NCI-H2107 (cell line): ENCODE measurements at places on chromosomes 16 and 17.

GRCh38 chr16:85491798-85492294 is 121.3 kb upstream of the GSE1 start:
- no peak for DNase-seq

DNA sequence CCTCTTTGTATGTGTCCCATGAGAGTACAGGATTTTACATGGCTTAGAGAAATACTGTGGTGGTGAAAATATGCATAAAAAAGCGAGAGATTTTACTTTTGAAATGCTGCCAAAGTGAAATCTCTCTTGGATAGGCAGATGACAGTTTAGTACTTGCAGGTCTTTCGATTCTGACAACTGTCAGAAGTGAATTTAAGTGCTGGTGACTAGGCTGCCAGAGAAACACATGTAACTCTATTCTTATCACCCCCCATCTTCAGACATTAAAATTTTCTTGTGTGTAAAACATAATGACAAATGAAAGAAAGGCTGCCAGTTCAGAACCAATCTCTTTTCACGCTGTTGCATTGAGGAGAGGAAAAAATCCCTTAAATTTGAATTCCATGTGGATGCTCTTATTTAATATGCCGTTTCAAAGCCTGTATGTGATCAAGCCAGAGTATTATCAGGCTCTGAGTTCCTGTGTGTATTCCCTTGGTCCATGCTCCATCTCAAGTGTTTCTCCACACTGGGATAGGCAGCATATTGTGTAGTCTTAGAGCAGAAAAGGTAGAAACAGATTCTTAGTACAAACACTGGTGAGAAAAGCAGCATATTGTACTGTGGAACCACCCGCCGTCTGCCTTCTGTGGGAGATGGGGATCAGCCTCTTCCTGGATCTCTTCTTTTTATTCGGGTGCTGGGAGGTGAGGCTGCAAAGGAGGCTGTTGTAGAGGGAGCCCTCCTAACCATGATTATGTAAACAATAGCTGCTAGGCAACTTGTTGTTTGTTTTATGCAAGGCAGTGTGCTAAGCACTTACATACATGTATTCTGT is 291.3 kb downstream of the WWOX start:
- DNase-seq = no peak

GRCh38 chr17:31095236-31096105 is 694 bp downstream of the NF1 start:
- no peak for DNase-seq

DNA sequence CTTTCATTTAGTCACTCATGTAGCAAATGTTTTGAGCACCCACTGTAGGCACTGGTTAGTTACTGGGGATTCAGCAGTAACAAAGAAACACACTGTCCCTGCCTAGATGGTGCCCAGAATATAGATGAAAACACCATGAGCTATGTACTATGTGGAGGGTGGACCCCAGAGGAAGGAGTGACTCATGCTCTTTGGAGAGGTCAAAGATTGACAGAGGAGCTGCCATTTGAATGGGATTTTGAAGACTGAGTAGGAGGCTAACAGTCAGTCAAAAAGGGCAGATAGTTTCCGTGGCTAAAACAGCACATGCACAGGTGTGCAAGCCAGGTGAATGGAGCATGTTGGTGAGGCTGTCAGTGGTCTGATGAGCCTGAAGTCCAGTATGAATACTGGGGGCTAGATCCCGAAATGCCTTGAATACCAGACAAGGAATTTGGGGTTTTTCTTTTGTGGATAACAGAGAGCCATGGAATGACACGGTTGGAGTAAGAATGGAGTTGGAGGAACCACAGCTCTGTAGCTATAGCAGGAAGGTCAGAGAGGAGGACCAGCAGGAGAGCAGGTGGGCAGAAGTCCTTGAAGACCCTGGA is 6.1 kb downstream of the IL21R start:
- DNase-seq = no peak

DNA sequence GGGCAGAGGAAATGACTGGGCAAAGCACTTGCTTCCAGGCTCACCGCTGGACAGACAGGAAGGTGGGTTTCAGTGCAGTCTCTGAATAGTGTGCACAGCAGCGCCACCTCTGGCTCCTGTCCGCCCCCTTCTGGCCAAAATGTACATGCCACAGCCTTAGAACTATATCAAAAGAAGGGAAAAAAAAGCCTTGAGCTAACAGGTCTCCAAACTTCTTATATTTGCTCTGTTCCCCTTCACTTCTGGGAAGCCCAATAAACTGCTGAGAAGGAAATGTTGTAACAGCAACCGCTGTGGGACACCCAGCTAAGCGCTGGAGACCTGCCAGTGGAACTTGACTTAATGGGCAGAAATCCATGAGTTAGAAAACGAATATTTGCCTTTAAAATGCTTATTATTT is 17.5 kb downstream of the COG7 start:
- no peak for DNase-seq

- no peak for DNase-seq
Measured at GRCh38 chr16:74079232-74079586, 217.4 kb upstream of the PSMD7 start.

- no peak for DNase-seq
Measured at GRCh38 chr16:68470461-68471150, 22.3 kb upstream of the SMPD3 start.

- DNase-seq = no peak
Measured at GRCh38 chr17:39750131-39751015, 12.6 kb downstream of the GRB7 start.

DNA sequence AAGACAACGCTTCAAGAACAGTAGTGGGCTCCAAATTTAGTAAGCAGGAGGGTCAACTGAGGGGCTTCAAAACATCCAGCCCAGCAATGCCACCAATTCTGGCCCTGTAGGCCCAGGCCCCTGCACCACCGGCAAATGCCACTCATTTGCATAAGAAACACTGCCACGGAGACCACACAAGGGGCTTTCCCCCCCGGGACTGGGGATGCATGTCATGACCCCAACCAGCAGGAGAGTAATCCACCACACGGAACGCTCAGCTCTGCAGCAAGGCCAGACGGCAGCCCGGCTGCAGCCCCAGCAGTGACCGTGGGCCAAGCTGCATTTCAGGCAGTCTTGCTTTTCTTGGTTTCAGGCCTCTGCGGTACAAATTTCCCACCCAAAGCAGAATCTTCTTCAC is 14.1 kb downstream of the TMEM11 start:
- DNase-seq = no peak

GRCh38 chr17:66379544-66379943 is 77.1 kb downstream of the PRKCA start:
- DNase-seq = no peak

DNA sequence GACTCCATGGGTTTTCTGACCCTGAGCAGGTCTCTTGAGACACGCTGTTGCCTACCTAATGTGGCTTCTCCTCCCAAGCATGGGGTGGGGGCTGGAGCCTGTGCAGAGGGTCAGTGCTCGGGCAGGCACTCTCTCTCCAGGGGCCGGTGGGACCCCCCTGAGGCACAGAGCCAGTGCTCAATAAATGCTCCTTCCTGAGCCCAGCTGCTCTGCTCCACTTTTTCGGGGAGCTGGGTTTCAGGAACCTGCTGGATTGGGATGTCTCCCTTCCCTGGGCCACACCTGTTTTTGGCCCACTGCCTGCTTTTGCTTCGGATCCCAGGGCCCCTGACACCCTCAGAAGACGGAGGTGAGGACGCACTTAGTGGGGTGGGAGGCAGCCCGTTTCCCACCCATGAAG is 1.3 kb upstream of the TRIM65 start:
- DNase-seq = no peak

GRCh38 chr17:8223356-8224126 is 13.2 kb upstream of the AURKB start:
- DNase-seq = no peak

- DNase-seq = no peak
Measured at GRCh38 chr17:56697190-56697589, 103.7 kb downstream of the NOG start.

GRCh38 chr16:21646721-21647561 is 5.5 kb downstream of the IGSF6 start:
- no peak for DNase-seq

DNA sequence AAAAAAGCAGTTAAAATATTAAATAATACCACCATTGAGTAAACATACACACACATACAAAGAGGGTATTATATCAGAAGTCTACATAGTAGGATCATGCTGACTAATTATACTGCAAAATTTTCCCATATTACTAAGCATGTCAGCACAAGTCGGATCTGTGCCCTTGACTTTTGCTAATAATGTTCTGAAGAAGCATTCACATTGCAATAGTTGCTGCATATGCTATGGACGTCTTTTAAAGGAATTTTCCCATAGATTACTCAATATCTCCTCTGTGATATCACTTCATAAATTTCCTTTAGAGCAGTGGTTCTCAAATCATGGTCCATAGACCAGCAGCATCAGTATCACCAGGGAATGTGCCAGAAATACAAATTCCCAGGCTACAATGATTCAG is 110.9 kb upstream of the NUDT7 start:
- DNase-seq = no peak

DNA sequence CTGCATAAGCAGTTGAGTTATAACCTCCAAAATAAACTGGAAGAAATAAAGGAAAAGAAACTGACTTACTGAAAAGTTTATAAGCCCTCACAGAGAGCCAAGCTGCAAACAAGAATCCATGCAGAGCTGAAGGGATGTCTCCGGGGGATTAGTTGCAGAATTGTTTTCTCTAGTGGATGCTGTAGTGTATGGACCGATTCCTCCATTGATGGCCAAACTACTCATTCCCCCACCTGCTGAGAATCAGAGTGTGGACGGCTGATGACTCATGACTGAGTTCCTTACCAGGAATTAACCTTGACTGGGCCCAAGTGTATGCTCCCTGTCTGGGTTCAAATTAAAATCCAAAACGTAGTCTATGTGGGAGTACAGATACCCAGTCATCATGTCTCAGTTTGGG is 93.9 kb upstream of the CDH8 start:
- no peak for DNase-seq

DNA sequence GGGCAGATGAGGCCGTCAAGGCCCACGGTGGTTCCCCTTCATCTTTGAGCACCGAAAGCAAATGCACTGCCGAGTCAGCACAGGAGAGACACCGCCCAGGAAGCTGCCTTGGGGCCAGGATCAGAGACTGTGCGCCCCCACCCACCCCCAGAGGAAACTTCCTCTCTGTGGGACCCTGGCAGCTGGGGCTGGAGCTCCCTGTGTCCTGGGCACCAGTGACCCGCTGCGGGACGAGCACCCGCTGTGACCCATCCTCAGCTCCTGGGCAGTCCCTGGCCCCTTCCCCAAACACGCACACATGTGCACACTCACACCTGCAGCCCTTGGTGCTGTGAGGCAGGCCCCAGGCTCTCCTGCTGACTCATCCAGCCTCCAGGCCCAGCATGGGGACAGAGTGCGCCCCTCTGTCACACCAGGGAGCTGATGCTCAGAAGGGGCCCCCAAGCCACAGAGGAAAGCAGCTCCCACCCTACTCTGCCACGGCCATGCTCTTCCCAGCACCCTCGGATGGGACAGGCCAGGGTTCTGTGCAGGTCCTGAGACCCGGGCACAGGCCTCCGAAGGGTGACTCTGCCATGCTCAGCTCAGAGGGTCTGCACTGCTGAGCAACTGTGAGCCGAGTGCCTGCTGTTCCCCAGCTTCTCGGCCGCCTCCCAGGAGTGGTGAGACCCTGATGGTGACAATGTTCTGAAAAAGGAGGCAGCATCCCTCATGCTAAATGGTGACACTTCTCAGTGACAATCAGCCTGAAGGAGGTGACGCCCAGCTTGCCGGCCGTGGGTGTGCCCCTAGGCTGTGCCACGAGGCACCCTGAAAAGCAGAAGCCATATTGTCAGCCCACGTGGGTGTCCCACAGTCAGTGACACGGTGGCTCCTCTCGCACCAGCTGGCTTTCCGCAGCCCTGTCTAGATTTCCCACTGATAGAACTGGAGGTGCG is 3.6 kb downstream of the PIEZO1 start:
- no peak for DNase-seq

GRCh38 chr17:71117466-71117865 is 948.1 kb downstream of the KCNJ2 start:
- DNase-seq = no peak

GRCh38 chr17:32943206-32943605 is 15.3 kb downstream of the TMEM98 start:
- DNase-seq = no peak

DNA sequence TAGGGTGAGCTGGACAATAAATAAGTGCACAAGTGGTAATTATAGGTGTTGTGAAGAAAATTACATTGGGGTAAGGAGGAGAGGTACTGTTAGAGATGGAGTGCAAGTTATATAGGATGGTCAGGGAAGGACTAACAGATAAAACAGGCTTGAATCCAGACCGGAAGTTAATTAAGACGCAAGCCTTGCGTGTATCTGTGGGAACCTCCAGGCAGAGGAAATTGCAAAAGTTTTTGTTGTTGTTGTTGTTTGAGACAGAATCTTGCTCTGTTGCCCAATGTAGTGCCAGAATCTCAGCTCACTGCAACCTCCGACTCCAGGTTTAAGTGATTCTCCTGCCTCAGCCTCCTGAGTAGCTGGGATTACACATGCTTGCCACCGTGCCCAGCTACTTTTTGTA is 2.4 kb upstream of the ZNF18 start:
- no peak for DNase-seq

DNA sequence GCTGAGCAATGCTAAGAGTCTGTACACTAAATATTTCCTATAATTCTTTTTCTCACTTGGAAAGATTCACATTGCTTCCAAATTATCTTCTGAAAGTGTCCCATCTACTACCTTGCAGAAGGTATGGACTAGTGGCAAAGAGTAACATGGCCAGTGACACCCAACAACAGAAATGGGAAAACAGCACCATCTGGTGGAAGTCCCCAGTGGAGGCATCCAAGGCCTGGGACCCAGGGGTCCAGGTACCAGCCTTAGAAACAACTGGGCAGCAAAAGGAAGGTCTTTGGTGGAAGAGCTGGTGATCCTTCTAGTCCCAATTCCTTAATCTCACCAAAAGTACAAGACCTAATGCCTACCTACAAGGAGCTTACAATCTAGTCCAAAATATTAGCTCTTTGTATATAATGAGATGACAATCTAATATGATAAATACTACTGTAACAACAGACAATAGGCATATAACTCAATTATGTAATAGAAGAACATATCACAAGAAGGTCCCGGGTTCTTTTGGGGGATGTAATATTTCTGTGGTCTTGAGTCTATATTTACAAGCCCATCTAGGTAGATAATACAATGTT is 55.3 kb downstream of the SKAP1 start:
- DNase-seq = no peak

DNA sequence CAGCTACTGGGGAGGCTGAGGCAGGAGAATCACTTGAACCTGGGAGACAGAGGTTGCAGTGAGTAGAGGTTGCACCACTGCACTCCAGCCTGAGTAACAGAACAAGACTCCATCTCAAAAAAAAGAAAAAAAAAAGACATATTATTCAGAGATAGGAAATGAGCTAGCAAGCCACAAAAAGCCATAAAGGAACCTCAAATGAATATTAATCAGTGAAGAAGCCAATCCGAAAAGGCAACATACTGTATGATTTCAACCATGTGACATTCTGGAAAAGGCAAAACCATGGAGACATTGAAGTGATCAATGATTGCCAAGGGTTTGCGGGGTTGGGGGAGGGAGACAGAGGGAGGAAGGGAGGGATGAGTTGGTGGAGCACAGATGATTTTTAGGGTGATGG is 8.4 kb upstream of the EXOC7 start:
- no peak for DNase-seq
